CD4-positive, alpha-beta T cell treated with Interleukin-6 for 4 hours (primary cell): ENCODE measurements at places on chromosomes 7 and 10.

DNA sequence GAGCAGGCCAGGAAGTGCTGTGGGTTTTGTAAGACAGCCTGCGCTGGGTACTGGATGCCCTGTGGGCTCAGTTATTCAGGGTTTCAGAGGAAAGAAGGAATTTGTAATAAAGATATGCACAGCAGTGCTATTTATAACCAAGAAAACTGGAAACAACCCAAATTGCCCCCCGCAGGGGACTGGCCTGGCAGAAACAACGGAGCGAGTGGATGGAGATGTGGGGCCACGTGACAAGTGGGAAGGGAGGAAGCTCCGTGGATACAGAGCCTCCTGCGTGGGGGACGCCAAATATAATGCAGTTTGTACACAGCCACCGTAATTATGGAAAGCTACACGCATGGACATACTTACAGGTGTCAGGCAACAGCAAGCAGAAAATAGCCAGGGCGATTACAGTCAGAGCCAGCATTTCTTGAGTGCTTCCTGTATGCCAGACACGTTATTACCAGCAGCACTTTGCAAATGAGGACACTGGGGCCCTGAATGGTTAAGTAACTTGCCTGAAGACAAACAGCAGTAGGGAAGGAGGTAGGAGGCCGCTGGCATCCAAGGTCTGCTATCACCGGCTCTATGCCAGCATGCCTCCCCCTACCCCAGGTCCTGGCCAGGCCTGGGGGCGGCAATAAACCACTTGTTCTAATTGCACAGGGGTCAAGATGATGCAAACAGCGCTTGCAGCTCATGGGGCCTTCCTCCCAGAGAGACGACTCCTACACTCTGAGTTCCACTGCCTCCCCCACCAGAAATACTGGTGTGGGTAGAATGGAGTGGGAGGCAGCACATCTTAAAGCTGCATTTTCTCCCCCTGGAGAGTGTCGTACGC, 8.7 kb upstream of the CAMK2B start:
- DNase-seq, result no peak

DNA sequence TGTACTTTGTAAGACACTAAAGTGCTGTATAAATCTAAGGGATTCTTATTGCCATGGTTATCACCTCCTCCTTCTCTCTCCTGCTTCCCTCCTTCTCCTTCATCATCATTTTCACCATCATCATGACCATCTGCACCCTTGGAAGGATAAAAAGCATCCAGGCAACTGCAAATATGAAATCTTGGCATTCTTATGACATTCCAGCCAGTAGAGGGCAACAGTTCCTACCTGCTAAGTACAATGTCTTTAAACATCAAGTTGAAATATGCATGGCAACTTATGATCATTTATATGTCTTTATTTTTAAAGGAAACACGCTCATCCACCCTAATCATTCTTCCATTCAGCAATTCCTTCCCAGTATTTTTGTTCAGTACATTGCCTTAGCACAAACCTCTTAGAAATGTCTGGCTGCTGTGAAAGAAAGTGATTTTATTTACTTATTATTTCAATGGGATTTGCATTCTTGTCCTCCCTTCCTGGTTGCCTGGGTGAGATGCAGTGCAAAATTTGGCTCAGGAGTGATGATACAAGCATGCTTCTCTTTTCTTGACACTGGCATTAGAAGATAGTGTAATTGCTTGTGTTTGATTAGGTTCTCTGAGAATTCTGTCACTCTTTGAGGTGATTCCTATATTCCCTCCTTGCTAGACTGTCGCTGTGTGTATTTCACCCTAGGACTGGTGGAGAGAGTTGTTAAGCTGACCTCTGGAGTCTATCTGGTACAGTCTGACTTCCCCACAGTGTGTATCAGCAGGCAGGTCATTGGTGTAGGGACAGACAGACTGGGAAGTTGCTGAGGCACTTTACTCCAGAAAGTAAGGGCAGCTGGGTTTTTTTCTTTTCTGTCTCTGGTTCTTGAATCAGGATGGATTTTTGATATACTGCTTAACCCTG, 188.5 kb upstream of the BMPER start:
- DNase-seq, result no peak

GRCh38 chr7:32357535-32358277, 132.5 kb downstream of the LSM5 start:
- no peak for DNase-seq

DNA sequence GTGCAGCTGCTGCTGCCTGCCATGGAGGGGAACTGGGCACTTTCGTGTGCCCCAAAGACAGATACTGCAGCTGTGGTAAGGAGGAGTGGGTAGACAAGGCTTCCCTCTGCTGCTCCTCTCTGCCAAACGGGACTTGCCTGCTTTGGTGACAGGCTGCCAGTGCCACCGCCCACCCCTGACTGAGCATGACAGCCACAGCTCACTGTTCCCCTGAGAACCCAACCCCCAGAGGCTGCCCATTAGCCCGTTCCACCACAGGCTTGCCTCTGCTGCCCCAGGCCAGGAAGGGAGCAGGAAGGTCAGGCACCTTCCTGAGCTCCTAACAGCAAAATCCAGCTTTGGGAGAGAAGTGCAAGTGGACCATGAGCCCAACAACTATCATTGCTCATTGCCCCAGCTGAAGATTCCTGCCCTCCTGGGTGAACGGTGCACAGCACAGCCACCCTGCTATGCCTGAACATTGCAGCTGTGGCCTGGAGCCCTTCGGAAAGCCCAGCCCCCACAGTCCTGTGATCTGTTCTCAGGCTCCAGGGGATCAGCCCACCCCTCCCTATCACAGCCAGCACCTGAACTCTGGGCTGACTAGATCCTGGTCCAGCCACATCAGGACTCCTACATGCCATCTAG, 58.7 kb upstream of the ANTXRL start:
- DNase-seq, result no peak

DNA sequence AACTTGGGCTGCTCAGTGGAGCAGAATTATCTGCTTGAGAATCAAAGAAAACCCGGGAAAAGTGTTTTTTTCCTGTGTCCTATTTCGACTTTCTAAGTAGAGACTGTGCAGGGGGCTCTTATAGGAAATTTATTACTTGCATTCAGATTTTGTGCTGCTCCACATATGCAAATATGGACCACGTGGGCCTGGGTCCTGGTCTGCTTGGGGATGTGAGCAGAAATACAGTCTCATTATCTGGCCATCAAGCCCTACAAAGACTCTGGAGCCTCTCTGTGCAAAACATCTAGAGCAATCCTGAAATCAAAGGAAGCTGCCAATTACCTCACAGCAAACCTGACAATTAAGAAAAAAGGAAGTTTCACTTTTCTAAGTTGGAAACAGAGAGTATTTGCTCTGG, 216.9 kb downstream of the LRMDA start:
- DNase-seq, result no peak

GRCh38 chr7:45938626-45939302, 17.7 kb upstream of the IGFBP3 start:
- no peak for DNase-seq

GRCh38 chr10:91378061-91378460, 32.1 kb upstream of the HECTD2 start:
- DNase-seq, result peak; percentile 34

DNA sequence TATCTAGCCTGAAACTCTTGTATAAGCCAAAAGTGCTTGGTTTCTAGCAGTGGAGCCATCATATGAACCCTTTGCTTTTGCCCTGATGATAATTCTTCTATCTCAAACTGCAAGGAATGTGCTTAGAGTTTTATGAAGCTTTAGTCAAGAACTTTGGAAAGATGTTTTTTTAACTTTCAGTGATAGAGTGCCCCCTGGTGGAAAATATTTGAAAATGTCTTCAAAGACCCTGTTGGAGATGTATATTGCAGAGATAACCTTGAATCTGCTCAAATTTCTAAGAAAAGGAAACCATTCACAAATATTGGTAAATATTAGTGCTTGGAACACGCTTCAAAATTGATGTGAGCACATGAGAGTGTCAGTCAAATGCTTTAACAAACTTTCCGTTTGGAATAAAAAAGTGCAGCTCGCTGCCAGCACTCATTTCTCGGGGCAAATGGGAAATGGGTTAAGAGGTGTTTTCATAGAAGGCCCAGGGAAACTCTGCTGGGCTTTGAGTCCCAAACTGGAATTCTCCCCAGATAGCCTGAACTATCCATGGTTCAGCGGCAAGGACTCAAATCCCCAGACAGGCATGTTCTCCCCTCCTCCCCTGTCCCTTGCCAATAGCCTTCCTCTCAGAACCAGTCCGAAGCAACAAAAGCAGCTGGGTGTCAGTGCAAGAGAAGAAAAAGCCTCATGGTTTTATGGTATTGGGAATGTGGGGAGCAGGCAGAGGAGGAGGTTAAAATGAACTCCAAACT, 129.3 kb downstream of the MYOF start:
- DNase-seq, result no peak
